ENCODE measurements at places on chromosomes 7 and 10. TPM values are rescaled to one million over a fixed set of nuclear protein-coding genes. Genes with fewer than 3 reads are reported as not detected.

Gene PSD
- not detected for total RNA-seq

GRCh38 chr7:66255534-66256100 is 50.5 kb downstream of the TPST1 start:
- H3K4me3 ChIP-seq: no peak overlapping the region
- no peaks in the 10 kb centered on the region for H3K36me3 ChIP-seq
- H3K27me3 ChIP-seq: no peaks in the 10 kb centered on the region
- DNase-seq: no peak
- no peaks in the 10 kb centered on the region for H3K4me1 ChIP-seq
- no peak overlapping the region for H3K27ac ChIP-seq

DNA sequence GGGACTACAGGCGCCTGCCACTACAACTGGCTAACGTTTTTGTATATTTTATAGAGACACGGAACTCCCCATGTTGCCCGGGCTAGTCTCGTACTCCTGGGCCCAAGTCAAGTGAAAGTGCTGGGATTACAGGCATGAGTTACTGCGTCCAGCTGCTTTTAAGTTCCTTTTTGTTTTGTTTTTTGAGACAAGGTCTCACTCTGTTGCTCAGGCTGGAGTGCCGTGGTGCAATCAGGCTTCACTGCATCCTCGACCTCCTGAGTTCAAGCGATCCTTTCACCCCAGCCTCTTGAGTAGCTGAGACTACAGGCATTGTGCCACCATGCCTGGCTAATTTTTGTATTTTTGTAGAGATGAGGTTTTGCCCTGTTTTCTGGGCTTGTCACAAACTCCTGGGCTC is 155.0 kb downstream of the GALNT17 start:
- H3K27ac ChIP-seq: no peak overlapping the region
- H3K4me3 ChIP-seq: no peak overlapping the region
- no peak for DNase-seq
- H3K36me3 ChIP-seq: no peaks in the 10 kb centered on the region
- H3K27me3 ChIP-seq: no peaks in the 10 kb centered on the region

- no peaks in the 10 kb centered on the region for H3K4me1 ChIP-seq
- H3K27me3 ChIP-seq: no peaks in the 10 kb centered on the region
- peak; percentile 25 for DNase-seq
Observed at GRCh38 chr10:129755158-129755591, 208.9 kb downstream of the EBF3 start.

- no peaks in the 10 kb centered on the region for H3K27me3 ChIP-seq
- H3K36me3 ChIP-seq: no peaks in the 10 kb centered on the region
- no peaks in the 10 kb centered on the region for H3K4me1 ChIP-seq
- H3K4me3 ChIP-seq: no peak overlapping the region
Observed at GRCh38 chr7:154947604-154948003, 55.3 kb downstream of the PAXIP1 start.

DNA sequence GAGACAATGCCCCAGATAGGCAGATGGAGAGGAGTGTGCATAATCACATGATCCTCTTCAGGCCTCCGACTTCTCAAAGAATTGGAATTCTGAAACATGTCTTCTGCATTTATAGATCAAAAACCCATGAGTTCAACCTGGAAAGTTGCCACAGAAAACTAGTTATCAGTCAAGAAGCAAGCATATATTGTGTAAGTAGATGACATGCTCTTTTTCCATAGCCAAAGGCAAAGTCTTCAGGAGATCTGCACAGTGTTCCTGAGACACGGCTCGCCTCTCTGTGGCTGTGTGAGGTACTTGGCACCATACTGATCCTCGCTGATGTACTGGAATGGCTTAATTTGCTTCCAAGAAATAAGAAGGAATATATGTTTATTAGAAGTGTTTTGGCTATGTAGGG is 213.5 kb upstream of the MKI67 start:
- DNase-seq: no peak
- H3K36me3 ChIP-seq: no peaks in the 10 kb centered on the region
- H3K27ac ChIP-seq: no peak overlapping the region
